Mucosa of gallbladder (tissue), 1 donor: ENCODE measurements at places on chromosomes 13 and 19.

DNA sequence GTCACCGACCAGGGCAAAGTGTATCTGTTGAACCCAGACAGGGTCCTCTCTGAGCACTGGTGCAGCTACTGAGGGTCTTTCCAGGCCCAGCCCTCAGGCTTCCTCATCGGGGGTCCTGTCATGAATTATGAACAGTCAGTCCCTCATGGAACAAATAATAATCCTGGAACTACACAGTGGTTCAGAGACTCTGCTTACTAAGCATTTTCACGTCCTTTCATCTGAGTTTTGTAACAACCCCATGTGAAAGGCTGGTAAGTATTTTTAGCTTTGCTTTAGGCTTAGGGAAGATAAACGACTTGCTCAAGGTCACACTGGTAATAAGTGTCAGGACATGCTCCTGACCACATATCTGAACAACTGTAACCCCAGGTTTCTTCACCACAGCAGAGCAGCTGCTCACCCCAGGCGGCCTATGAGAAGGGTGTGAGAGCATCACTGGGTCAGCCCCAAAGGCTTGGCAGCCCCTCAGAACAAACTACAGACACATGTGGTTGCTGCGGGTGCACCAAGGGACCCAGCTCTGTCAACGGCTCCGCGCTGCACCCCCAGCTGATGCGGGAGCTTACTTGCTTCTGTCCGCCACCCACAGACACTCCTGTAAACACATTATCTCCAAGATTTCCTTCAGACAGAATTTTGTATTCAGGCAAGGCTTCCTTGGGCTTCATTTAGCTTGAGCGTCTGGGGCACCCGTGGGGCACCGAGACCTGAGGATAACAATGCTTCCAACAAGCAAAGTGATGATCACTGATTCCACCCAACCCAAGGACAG is 19.4 kb upstream of the GSX1 start:
- DNase-seq: no peak

GRCh38 chr13:85170372-85170771 is 628.8 kb downstream of the SLITRK6 start:
- DNase-seq: no peak

DNA sequence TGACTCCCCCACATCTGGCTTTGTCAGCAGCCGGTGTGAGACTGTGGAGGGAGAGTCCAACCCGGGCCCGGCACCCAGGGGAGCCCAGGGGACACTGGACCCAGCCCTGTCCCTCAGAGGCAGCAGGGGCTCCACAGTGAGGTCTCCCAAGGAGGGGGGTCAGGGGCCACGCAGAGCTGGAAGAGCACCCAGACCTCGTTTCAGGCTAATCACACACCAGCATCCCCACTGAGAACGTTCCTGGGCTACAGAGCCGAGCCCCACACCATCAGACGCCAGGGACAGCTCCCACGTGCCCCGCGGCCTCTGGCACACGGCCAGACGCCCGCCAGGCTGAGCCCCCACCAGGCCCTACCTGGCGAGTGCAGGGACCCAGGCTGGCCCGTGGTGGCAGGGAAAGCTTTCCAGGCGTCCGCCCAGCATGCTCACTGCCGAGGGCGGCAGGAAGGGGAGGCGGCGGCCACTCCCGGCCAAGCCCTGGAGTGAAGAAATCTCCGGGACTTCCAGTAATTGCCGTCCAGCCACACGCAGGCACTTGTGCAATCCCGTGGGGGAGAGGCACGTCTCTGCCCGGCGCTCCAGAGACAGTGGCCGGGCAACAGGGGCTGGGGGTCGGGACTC is 19.2 kb downstream of the SBNO2 start:
- peak; percentile 85 for DNase-seq

GRCh38 chr19:1839658-1840540 is 8.4 kb downstream of the REXO1 start:
- DNase-seq: no peak

DNA sequence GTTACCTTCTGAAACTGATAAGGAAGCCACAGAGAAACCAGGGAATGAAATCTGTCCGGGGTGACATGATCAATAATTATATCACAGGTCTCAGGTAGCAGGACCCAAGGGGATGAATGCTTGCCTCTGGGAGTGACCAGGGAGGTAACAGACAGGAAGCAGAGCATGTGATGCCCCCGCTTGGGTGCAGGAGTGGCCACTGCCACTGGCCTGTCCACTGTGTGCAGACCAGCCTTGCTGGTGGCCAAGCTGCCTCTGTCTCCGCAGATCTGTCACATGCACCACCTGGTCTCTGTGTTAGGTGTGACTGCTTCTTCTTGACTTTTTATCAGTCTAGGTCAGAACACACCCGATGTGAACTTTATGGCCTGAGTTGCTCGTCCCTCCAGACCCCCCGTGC is 71.8 kb downstream of the PEPD start:
- no peak for DNase-seq

GRCh38 chr13:82898586-82898985 is 983.7 kb downstream of the SLITRK1 start:
- DNase-seq: no peak

GRCh38 chr13:112648966-112649690 is 40.7 kb upstream of the ATP11A start:
- DNase-seq: no peak

DNA sequence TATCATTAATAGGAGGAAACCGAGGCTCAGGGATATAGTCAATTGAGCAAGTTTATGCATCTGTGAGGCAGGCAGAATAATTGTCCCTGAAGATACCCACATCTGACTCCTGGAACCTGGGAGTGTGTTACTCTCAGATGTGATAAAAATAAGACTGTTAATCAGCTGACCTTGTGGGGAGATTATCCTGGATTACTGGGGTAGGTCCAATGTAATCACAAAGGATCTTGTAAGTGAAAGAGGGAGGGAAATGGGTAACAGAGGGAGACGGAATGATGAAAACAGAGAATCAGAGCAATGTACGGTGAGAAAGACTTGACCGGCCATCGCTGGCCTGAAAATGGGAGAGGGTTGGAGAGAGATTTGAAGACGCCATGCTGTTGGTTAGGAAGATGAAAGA is 3.2 kb upstream of the EDDM13 start:
- no peak for DNase-seq

DNA sequence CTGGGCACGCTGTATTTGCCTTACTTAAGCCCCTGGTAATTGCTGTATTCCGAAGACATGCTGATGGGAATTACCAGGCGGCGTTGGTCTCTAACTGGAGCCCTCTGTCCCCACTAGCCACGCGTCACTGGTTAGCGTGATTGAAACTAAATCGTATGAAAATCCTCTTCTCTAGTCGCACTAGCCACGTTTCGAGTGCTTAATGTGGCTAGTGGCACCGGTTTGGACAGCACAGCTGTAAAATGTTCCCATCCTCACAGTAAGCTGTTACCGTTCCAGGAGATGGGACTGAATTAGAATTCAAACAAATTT is 676 bp downstream of the BRCA2 start:
- no peak for DNase-seq

GRCh38 chr19:46134527-46134926 is 10.0 kb upstream of the IGFL3 start:
- no peak for DNase-seq

GRCh38 chr19:13926715-13927114 is 11.5 kb downstream of the PODNL1 start:
- no peak for DNase-seq

GRCh38 chr19:46746281-46747057 is at the start of gene STRN4:
Gene STRN4 (minus strand): TSS chr19:46746450. CDS start chr19:46746430, 20 bp downstream.
- no peak for DNase-seq

- no peak for DNase-seq
Measured at GRCh38 chr13:60261432-60262351, 98.0 kb upstream of the DIAPH3 start.

DNA sequence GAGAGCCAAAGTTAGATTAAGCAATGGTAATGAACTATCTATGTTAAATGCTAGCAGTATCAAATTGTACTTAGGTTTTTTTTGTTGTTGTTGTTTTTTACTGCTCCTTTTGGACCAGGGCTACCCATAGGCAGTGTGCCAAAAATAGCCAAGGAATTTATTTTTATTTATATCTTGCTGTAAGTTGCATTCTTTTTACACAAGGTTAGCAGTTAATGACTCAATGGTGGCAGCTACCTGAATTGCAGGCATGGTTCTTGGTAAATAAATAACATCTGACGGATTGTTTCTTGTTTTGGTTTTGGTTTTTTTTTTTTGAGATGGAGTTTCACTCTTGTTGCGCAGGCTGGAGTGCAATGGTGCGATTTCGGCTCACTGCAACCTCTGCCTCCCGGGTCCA is 194.8 kb upstream of the TSC22D1 start:
- no peak for DNase-seq

GRCh38 chr13:93646245-93646644 is 419.6 kb downstream of the GPC6 start:
- no peak for DNase-seq

DNA sequence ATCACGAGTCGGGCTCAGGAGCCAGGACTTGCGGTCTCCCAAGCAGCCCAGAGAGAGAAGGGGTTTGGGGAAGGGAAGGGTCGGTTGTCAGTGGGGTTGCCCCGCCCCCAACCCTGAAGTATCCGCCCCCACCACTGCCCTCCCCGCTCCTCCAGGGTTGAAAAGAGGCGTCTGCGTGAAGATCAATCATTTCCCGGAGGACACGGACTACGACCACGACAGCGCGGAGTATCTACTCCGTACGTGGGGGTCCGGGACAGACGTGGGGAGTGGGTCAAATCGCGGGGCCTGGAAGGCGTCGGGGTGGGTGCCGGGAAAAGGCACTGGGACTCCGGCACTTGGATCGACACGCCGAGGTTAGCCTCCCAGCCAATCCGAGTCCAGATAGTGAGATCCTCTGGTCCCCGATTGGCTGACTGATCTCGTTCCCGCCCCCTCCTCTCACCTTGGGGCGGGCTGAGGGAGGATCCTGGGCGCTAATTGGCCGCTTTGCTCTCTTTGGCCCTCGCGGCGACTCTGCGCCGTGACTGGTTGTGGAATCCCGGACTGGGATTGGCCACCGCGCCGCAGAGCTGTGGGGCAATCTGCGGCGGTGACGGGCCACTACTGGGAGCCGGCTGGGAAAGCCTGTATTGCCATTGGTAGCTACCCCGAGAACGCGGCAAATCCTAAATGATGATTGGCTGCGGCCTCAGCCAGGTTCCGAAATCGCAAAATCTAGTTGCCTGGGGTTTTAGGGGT is 13.3 kb upstream of the CACNG6 start:
- peak; percentile 38 for DNase-seq

GRCh38 chr19:13762635-13763235 is 1.6 kb upstream of the MRI1 start:
- DNase-seq: no peak

DNA sequence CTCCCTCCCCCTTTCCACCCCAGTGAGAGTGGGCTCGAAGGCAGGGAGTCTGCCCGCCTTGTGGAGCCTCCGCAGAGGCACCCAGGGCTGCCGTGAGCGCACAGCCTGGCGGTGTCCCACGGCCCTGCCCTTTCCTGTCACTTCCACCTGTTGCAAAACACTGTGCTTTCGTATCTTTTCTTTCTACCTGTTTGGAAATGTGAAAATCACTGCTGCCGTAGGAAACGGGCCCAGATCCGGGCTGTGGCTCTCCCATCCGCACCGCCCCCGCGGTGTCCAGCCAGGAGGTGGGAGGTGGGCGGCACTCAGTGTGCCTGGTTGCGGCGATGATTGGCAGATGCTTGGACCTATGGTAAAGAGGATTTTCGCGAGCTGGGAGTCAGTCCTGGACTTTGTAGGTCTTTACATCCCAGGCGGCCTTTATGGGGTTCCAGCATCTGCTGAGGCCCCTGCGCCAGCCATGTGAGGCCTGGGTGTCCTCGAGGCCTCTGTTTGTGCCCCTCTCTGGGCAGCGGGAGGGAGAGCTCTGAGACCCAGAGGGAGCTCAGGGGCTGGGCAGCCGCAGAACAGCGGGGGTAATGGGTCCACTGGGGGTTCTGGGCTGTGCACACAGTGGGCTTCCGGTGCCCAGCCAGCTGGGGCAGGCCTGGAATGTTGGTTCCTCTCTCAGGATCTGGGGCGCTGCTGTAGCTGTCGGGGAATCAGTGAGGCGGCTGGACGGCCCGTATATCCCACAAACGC is 6.1 kb downstream of the STK11 start:
- DNase-seq: no peak

- no peak for DNase-seq
Measured at GRCh38 chr13:78258304-78258703, 339.7 kb upstream of the EDNRB start.

DNA sequence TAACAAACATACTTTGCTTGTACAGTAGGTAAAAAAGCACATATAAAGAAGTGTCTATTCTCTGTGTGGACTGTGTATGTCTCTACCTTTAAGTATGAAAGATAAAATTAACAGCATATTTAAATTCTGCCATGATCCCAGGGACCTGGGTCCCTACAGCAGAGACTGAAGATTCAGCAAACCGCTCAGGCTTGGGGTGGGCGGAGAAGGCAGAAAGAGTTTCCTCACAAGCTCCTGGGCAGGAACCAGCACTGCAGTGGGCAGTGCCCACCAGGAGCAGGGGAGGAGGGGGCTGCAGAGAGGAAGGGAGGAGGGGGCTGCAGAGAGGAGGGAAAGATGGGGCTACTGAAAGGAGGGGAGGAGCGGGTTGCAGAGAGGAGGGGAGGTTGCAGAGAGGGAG is 44.6 kb upstream of the GRTP1 start:
- no peak for DNase-seq

GRCh38 chr13:63636316-63636993 is 2220.8 kb upstream of the PCDH20 start:
- no peak for DNase-seq

GRCh38 chr13:29758531-29759114 is 91.8 kb downstream of the UBL3 start:
- DNase-seq: peak; percentile 31

GRCh38 chr13:19985219-19985556 is 26.7 kb downstream of the ZMYM2 start:
- DNase-seq: no peak

DNA sequence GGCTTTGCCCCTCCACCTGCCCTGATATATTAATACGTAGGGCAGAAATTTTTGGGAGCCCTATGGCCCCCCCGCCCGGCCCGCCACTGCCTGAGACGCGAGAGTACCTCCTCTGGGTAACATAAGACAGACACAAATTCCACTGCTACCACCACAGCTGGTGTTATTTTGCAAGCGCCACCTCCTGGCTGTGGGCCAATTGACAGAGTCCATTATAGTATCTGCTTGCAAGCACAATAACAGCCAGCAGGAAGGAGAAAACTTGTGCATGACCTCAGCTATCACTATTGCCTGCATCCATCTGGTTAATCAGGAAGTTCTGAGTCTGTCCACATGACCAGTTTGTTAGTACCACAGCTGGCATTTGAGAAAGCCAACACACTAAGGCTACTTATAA is 25.3 kb upstream of the OR10H2 start:
- peak; percentile 88 for DNase-seq

DNA sequence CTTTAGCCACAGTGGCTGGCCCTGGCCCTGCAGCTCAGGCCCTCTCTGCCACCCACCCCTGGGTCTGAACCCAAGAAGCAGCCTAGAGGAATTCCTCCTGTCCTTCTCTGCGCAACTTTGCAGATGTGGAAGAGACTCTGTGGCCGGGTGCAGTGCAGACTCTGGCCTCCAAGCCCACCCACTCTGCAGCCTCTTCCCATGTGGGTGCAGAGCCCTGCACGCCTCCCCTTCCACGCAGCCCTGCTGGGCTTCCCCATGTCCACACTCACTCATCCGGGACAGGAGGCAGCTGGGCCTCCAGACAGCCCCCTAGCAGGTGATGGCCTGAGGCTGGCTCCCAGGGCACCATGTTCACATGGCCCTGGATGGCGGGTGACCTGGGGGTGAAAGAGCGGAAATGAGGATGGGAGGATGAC is 2.5 kb downstream of the TEX29 start:
- no peak for DNase-seq
